ENCODE measurements at places on chromosomes 3 and 15. TPM values are rescaled to one million over a fixed set of nuclear protein-coding genes. Genes with fewer than 3 reads are reported as not detected.

BFSP2 gene
- 1.0 TPM for polyA plus RNA-seq

ITIH4 gene
- polyA plus RNA-seq: 0.46 TPM

FSIP1 gene
- polyA plus RNA-seq: 0.29 TPM

IMPG2 gene
- polyA plus RNA-seq: not detected

ACP3 gene
- polyA plus RNA-seq: 0.76 TPM

DET1 gene
- polyA plus RNA-seq: 5.9 TPM

ZPLD1 gene
- not detected for polyA plus RNA-seq

CYP1A1 gene
- polyA plus RNA-seq: 0.17 TPM

NRG4 gene
- 0.78 TPM for polyA plus RNA-seq

GRM7 gene
- 0.93 TPM for polyA plus RNA-seq

PLA2G4F gene
- polyA plus RNA-seq: not detected

JAGN1 gene
- 21.2 TPM for polyA plus RNA-seq

SLC24A5 gene
- polyA plus RNA-seq: not detected

ZWILCH gene
- polyA plus RNA-seq: 7.5 TPM

EPHA6 gene
- polyA plus RNA-seq: 0.12 TPM

ARL14 gene
- polyA plus RNA-seq: not detected

ZNF619 gene
- 1.8 TPM for polyA plus RNA-seq

NR1I2 gene
- polyA plus RNA-seq: not detected

CNTN4 gene
- 8.8 TPM for polyA plus RNA-seq

TMEM158 gene
- 13.0 TPM for polyA plus RNA-seq

TMC3 gene
- polyA plus RNA-seq: not detected

LIPC gene
- polyA plus RNA-seq: 0.63 TPM

CLDN11 gene
- 104 TPM for polyA plus RNA-seq

RLBP1 gene
- polyA plus RNA-seq: 1.1 TPM

GOLGA6L9 gene
- 1.3 TPM for polyA plus RNA-seq

GRAMD2A gene
- polyA plus RNA-seq: 3.0 TPM

TJP1 gene
- polyA plus RNA-seq: 27.9 TPM

SLC9C1 gene
- polyA plus RNA-seq: not detected

FETUB gene
- not detected for polyA plus RNA-seq

NEO1 gene
- polyA plus RNA-seq: 64.2 TPM

STRC gene
- polyA plus RNA-seq: 0.46 TPM

PARP15 gene
- polyA plus RNA-seq: not detected

SLC15A2 gene
- 2.9 TPM for polyA plus RNA-seq

P2RY1 gene
- polyA plus RNA-seq: 0.49 TPM

ADAMTS17 gene
- 7.1 TPM for polyA plus RNA-seq

GREM1 gene
- polyA plus RNA-seq: 4.4 TPM

GAP43 gene
- 151 TPM for polyA plus RNA-seq

INTS14 gene
- polyA plus RNA-seq: 28.0 TPM

ARID3B gene
- polyA plus RNA-seq: 4.1 TPM

SNX22 gene
- 13.4 TPM for polyA plus RNA-seq

TMOD2 gene
- polyA plus RNA-seq: 14.9 TPM

GNAI2 gene
- polyA plus RNA-seq: 348 TPM

KCNH8 gene
- polyA plus RNA-seq: 1.5 TPM

CCR1 gene
- polyA plus RNA-seq: 1.3 TPM

SMCO1 gene
- polyA plus RNA-seq: not detected

LRTM1 gene
- polyA plus RNA-seq: not detected

WDR6 gene
- polyA plus RNA-seq: 109 TPM

ZNF502 gene
- 2.0 TPM for polyA plus RNA-seq

VEPH1 gene
- 0.88 TPM for polyA plus RNA-seq

SEMA3B gene
- polyA plus RNA-seq: 60.5 TPM

DNASE1L3 gene
- polyA plus RNA-seq: 0.80 TPM

GOLGA6B gene
- not detected for polyA plus RNA-seq

EFCAB12 gene
- 1.4 TPM for polyA plus RNA-seq

MAP6D1 gene
- polyA plus RNA-seq: 47.5 TPM

TM6SF1 gene
- polyA plus RNA-seq: 2.7 TPM

C3orf70 gene
- polyA plus RNA-seq: 3.5 TPM

CTXN2 gene
- 0.90 TPM for polyA plus RNA-seq

CFAP161 gene
- 0.20 TPM for polyA plus RNA-seq

SERINC4 gene
- polyA plus RNA-seq: 0.22 TPM

AGBL1 gene
- not detected for polyA plus RNA-seq
